AG04450 (cell line): ENCODE measurements at places on chromosomes 13 and 19. TPM values are rescaled to one million over a fixed set of nuclear protein-coding genes. Genes with fewer than 3 reads are reported as not detected.

DNA sequence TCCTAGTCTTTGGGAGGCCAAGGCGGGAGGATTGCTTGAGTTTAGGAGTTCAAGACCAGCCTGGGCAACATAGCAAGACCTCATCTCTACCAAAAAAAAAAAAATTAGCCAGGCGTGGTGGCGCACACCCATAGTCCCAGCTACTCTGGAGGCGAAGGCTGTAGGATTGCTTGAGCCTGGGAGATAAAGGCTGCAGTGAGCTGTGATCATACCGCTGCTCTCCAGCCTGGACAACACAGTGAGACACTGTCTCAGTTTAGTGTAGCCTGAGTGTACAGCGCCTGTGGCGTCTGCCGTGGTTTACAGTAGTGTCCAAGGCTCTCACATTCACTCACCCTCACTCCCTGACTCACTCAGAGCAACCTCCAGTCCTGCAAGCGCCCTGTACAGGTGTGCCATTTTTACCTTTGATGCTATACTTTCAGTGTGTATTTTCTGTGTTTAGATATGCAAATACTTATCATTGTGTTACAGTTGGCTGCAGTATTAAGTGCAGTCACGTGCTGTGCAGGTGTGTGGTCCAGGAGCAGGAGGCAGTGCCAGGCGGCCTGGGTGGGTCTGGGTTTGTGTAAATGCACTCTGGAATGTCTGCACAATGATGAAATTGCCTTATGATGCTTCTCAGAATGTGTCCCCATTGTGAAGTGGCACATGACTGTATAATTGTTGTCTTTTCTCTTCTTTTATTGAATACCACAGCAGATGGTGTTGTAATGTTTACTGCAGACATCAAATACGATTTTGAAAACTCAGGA, 36.1 kb upstream of the DCUN1D2 start:
- DNase-seq, result no peak

GRCh38 chr13:38630780-38631179, 56.1 kb upstream of the FREM2 start:
- no peak for DNase-seq

Gene PLIN5
- polyA plus RNA-seq, result not detected in 2 replicates

DNA sequence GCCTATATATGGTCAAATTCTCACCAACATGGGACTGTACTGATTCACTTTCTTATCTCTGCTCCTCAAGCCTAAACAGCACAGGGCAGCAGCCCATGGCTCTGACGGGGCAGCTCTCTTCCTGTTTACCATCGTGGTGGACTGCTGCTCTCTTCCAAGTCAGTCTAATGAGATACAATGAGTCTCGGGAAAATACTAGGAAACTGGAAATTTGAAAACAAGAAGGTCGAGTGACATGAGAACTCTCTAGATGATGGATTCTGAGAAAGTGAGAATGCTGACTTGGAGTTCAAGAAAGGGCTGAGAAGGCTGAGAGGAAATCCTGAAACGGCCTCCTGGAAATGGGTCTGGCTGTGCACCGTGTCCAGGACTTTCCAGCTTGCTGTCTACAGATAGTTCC, 122.8 kb upstream of the ARGLU1 start:
- DNase-seq, result no peak

Gene ZNF350
- 7.6 and 9.4 TPM in 2 replicates for polyA plus RNA-seq

Gene LRFN3
- 0.69 and 1.1 TPM in 2 replicates for polyA plus RNA-seq

Gene NCAN
- not detected in 2 replicates for polyA plus RNA-seq

Gene FGF9
- 0.12 and 0.26 TPM in 2 replicates for polyA plus RNA-seq

- no peak for DNase-seq
Measured at GRCh38 chr13:27242702-27243101, 8.7 kb upstream of the RPL21 start.

Gene ARL11
- polyA plus RNA-seq, result not detected in 2 replicates

DNA sequence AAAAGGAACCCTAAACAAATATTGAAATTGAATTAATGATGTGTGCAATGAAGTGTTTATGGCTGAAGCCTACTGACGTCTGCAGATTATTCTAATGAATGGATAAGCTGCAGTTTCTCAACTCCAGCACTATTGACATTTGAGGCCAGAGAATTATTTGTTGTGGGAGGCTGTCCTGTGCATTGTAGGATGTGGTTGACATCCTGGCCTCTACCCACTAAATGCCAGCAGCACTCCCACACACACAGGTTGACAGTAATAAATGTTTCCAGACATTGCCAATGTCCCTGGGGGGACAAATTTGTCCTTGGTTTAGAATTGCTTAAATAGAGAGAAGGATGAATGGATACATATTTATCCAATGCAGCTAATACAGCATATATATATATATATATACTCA, 19.2 kb upstream of the MYH14 start:
- DNase-seq, result no peak

DNA sequence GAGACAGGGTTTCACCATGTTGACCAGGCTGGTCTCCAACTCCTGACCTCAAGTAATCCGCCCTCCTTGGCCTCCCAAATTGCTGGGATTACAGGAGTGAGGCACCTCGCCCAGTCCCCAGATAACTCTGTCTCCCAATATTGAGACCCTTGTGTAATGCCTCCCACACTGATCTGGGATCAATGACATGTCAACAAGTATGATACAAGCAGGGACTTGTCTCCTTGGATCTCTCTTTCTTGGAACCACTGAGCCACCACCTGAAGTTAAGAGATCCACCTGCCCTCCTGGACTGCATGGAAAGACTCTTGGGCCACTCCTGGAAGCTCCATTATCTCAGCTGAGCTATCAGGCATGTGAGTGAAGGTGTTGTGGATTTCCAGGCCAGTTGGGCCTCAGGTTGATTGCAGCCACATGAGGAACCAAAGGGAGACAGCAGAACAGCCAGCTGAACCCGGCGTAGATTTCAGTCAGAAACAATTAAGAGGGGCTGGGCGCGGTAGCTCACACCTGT, 15.1 kb downstream of the NFKBID start:
- DNase-seq, result no peak

Gene PLVAP
- polyA plus RNA-seq, result not detected in 2 replicates

DNA sequence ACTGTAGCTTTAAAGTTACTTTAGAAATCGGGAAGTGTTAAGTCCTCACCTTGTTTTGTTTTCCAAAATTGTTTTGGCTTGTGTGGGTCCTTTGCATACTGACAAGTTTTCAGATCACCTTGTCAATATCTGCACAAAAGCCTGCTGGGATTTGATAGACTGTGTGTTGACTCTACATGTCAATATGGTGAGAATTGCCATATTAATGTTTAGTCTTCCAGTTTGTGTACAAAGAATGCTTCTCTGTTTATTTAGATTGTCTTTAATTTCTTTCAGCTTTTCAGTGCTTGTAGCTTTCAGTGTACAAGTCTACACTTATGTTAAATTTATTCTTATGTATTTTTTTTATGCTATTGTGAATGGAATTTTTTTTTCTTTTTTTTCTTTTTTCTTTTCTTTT, 50.2 kb downstream of the SIPA1L3 start:
- DNase-seq, result no peak

Gene SOX1
- polyA plus RNA-seq, result not detected in 2 replicates

DNA sequence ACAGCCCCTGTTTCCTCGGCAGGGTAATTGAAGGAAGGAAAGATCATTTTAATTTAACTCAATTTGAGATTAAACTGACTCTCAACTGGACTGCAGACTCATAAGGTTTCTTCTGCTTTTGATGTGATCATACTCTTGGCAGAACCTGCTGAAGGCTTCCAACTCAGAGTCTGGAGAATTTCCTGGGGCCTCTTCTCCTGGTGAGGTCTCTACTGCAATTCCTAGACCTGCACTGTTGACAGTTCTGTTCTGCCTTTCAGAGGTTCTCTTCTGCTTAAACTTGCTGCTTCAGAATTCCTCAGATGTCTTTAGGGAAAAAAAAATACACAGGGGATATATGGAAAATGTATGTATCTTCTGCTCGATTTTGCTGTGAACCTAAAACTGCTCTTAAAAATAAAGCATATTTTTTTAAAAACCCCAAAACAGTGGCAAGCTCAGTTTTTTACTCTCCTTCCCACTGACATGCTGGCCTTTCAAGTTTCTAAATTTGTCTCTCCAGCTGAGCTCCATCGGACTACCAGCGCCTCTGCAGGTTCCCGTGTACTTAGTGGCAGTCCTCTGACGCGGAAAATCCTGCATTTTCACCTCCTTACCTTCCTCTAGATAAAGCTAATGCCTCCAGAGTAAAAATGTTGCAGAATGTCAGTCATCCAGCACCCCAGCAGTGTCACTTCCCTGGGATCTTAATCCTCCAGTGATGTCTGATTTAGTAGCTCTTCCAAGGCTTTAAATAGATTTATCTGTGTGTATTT, 733.5 kb upstream of the SGCG start:
- no peak for DNase-seq

DNA sequence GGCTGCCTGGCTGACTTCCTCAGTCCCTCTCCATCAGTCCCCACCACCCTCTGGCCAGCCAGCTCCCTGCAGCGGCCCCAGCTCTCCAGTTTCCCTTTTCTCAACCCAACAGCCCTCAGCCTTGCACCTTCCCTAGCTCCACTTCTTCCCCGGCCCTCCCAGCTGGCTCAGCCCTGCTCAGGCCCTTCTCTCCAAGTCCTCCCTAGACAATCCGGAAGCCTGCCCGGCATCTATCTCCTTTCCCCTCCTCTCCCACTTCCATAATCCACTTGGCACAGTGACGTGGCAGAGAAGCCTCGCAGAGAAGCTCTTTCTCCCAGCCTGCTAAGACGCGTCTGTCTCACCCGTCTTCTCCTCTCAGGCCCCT, 1.1 kb downstream of the UBXN6 start:
- DNase-seq, result no peak

Gene KIR2DL1
- polyA plus RNA-seq, result not detected in 2 replicates

Gene NOVA2
- 0.02 TPM in 1 of 2 replicates, not detected in the other for polyA plus RNA-seq

GRCh38 chr19:498511-498891, 2.2 kb downstream of the MADCAM1 start:
- no peak for DNase-seq

DNA sequence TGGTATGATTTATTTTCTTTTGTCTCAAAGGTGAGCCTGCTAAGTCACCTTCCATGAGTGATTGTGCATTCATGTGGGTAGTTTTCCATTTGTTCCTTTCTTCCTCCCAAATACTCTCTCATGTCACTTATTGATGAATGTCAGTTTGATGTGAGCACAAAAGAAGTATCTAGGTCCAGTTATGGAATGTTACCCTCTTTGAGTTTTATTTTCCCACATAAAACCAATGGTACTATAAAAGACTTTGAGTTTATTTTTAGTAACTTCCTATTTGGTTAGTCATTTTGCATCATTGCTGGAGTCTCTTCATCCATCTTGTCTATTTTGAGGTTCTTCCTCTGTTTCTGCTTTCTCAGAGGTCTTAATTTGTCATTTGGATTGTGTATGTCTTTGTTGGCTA, 321.3 kb downstream of the GPC6 start:
- DNase-seq, result no peak

GRCh38 chr19:3723883-3724282, 15.7 kb downstream of the TJP3 start:
- no peak for DNase-seq
